Fibroblast of skin of back (primary cell): ENCODE measurements at places on chromosomes 16 and 17.

- peak; percentile 29 for DNase-seq
These were observed 2.0 kb downstream of the RRAD start for GRCh38 chr16:66923247-66923731.

GRCh38 chr17:3535253-3535995 lies 22.2 kb downstream of the TRPV3 start:
- peak; percentile 67 for DNase-seq

GRCh38 chr16:4529085-4530060 lies 9.2 kb downstream of the CDIP1 start:
- DNase-seq, result peak; percentile 33

DNA sequence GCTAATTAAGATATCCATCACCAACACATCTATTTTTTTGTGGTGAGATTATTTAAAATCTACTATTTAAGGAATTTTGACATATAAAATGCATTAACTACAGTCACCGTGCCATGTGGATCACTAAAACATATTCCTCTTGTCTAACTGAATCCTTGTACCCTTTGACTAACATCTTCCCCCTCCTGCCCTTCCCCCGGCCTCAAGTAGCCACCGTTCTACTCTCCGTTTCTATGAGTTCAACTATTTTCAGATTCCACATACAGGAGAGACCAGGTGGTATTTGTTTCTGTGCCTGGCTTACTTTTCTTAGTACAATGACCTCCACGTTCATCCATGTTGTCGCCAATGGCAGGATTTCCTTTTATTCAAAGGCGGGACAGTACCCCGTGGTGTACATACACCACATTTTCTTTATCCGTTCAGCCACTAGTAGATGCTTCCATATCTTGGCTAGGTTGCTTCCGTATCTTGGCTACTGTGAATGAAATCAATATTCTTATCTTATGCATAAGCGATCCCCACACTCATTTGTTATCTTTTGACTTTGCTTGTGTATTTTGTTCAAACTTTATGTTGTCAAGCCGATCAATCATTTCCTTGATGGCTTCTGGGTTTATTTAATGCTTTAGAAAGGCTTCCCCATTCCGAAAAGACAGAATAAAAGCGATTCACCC lies 134.7 kb downstream of the KCNJ12 start:
- DNase-seq, result no peak

DNA sequence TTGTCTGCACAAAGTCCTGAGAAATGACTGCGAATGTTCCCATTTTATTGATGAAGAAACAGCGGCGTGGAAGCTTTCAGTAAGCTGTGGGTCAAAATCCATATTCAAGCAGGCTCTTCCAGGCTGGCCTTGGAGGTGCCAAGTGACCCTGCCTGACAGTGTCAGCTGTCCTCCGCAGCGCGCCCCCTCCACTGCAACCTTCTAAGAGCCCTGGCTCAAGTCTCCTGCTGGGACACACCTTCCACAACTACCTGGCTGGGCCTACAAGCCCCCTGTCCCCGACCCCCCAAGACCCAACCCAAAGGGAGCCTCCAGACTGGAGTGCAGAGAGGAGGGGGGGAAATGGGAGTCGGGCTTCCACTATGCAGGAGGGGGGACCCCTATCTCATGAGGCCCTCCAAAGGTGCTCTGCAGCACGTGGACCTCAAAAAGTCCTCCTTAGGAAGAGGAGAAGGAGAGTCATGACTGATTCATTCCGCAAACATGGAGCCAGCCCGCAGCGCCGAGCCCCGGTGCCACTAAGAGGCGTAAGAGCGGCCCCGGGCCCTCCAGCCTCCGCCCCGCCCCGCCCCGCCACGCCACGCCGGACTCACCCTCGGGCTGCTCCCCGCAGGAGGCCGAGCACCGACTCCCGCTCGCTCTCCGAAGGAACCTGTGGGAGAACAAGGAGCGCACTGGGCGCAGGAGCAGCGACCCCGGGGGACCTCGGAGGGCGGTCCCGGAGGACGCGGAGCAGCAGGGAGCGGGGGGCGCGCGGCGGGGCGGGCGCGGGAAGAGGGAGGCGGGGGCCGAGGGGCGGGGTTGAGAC lies 574 bp downstream of the MPP3 start:
- peak; percentile 76 for DNase-seq

DNA sequence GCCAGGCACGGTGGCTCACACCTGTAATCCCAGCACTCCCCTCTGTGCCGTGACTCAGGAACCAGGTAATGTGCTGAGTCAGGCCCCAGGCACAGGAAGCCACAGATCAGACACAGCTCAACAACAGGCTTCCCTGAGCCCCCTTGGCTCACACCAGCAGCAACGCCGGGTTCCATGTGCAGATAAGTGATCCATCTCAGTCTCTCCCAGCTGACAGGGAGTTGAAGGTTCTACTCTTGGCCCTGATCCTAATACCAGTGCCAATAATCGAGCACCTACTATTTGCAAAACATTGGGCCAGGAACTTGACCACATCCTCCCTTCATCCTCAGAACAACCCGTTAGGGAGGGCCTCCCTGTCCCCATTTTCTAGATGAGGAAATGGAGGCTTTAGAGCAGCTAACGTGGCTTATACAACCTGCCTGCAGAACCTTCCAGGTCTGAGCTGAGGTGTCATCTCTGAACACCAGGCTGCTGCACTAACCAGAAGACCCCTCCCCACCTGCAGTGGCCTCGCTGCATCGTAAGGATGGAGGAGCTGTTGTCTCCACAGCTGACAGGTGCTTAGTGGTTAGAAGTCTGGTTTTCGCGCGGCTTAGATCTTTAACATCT lies 64.8 kb upstream of the AMZ2 start:
- DNase-seq, result no peak

DNA sequence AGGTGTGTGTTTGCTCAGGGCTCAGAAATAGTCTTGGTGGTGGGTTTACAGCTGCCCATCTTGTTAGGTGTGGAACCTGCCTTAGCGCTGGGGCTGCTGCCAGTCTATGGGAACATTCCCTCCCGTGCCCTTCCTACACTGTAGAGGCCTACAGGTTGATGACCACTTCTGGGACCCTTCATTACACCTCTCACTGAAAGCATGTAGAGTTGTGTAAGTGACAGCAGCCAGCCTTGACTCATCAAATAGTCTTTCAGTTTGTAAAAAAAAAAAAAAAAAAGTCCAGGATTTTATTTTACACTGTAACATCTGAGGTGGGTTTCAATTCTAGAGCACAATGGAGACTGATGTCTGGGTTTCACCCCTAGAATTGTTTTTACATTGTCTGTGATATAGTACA lies 193.9 kb downstream of the SPECC1 start:
- no peak for DNase-seq

DNA sequence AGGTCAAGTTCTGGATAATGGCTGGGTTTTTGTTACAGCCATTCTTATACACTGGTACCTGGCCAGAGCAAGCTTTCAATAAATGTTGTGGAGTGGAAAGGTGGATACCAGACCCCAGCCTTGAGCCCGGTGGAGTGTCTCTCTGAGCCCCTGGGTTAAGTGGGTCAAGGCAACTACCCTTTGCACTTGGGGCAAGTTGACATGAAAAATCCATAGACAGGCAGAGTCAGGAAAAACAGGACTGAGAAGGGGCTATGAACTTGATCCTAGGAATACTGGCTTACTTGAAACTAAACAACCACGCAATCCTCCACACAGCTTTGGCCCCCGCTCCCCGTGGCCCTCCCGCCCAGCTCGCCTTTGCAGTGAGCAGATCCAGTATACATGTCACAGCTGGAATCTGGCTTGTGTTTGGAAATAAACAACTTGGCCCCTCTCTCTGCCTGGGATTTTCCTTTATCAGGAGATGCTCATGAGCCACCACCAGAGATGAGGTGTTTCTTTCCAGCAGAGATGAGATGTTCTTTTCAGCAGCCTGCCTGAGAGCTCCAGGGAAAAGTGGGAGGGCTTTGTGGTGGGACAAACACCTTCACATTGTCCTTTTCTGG lies 65.9 kb downstream of the KSR1 start:
- no peak for DNase-seq

DNA sequence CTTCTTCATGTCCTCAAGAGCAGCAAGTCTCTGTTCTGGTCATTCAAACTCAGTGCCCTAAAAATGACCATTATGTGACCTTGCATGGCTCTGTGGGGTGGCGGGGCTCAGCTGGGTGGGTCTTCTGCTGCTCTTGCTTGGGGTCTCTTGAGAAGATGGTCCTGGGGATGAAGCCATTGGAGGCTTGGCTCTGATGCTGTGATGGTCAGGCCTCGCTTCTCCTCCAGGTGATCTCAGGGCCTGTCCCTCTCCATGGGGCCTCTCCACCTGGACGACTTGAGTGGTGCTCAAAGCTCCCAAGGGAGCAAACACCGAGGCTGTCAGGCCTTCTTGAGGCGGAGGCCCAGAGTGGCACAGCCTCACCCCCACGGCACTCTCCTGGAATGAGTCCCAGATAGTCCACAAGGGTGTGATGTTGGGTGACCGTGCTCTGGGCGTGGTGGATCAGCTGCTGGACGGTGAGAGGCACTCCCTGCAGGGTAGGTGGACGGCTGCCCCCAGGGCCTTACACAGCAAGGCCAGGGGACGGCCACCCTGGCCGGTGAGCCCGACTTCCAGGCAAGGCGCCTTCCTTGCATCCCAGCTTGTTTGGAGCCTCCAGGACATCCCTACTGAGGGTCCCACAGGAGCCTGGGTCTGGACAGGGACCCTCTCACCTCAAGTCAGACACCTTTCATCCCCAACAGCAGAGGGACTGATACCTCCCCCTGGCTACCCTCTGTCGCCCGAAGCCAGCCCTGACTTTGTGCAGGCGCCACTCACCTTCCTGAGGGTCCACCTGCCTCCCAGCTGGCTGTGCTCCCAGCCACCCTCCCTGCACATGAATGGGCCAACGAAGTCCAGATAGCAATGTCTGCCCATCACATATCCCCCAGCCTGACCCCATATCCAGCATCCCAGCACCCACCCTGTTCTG lies 48.7 kb downstream of the USP22 start:
- DNase-seq, result no peak

DNA sequence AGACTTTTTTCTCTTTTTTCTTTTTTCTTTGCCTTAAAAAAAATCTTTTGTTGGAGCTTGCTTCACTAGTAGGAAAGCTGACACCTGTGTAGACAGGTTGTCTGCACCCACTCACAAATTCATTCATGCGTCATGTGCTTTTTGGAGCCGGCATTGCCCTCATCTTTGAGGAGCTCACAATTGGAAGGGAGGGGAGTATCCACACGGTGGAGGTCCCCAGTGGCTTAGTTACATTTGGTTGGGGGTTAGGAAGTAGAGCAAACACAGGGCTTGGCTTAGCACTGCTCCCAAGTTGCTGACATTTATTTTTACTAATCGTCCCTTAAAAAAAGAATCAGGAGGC lies 18.7 kb upstream of the MEIOB start:
- no peak for DNase-seq

DNA sequence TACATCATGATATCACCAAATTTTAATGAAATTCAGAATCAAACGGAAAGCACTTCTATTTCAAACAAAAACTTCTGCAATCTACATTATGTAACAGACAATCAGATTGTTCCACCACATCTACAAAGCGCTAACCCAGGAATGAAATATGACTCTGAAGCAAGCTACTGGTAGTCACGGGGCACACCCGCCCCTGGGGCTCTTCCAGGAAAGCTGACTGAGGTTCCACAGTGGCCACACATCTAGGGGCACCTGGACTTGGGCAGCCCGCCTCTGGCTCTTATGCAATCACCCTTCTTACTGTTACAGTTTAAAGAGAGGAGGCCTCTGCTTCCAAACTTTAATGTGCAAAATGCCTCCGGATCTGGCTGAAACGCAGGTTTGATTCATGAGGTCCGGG lies 27.5 kb downstream of the ZCCHC14 start:
- peak; percentile 54 for DNase-seq

DNA sequence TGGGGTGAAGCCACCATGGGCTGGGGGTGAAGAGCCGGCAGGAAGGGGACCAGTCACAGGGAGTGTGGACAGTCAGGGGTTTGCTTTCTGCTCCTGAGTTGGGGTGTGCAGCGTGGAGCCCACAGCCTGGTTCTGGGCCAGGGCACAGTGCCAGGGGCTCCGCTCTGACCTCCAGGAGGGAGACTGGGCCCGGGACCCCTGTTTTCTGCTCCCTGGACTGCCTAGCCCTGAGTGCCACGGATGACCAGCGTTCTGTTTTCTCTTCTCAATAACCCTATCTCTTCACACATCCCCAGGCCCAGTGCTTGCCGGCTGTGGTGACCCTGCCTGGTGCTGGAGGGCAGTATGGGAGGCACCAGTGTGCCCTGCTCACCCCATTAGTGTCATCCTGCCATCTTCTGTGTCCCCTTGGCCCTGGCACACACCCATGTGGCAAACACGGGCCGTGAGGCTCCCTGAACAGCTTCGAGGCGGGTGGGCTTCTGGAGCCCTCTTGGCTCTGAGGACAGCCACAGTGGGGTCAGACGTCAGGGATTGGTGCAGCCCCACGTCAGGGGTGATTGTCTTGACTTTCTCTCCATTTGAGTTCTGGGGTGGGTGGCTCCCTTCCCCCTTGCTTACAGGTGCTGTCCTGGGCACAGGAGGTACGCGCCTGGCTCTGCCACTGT lies 1.1 kb downstream of the CEMP1 start:
- DNase-seq, result no peak

- DNase-seq, result no peak
These were observed 28.1 kb downstream of the MYBBP1A start for GRCh38 chr17:4527134-4527533.

DNA sequence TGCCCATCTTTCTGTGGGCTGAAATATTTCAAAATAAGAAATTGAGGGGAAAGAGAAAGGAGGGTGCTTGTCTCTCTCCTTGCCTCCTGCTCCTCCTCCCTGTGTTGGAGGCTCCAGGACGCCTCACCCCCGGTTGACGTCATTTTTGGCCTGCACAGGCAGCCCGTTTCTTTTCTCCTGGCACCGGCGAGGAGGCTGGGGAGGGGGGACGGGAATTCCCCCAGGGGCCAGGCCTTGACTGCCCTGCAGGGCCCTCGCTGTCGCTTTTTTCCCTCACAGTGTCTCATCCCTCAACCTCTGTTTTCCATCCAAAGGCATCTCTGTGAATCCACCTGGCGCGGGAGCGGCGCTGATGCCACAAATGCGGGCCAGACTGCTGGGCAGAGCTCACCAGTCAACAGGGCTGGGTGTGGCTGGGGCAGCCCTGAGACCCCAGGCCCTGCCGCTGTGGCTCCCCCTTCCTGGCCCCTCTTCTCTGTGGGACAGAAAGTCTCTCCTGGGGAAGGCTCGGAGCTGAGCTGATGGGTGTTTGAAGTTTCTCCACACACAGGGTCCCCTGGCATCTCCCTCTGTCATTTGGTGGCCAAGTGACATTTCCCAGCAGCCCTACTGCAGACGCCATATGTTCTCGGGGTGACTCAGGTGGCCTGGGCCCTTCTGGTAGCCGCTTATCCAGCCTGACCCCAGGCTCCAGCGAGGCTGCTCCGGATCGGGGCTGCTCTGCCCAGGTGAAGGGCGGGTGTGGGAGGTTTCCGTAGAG lies 16.0 kb downstream of the CENPX start:
- DNase-seq, result peak; percentile 55

DNA sequence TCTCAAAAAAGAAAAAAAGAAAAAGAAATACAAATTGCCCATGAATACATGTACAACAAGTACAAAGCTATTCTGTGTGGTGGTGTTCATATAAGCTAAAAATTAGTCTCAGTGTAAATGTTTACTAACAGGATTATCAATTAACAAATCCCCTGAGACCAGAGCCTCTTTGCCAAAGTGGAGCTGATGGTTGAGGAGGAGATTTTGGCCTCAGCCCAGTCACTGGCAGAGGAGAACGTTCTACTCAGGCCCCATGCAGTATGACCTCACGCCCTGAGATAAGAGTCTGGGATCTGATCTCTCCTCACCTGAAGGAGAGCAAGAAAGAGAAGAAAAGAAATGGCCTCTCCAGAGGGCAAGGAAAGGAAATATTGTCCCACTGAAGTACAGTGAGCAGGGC lies 35.5 kb upstream of the NOL11 start:
- DNase-seq, result no peak
